Stimulated activated CD4-positive, alpha-beta T cell treated with anti-CD3 and anti-CD28 coated beads, Interleukin-15, amount 100 ng/mL, for 1 hour (primary cell): ENCODE measurements at places on chromosomes 11 and 22.

- no peak for DNase-seq
Observed at GRCh38 chr22:26527574-26528465, 15.5 kb upstream of the TFIP11 start.

DNA sequence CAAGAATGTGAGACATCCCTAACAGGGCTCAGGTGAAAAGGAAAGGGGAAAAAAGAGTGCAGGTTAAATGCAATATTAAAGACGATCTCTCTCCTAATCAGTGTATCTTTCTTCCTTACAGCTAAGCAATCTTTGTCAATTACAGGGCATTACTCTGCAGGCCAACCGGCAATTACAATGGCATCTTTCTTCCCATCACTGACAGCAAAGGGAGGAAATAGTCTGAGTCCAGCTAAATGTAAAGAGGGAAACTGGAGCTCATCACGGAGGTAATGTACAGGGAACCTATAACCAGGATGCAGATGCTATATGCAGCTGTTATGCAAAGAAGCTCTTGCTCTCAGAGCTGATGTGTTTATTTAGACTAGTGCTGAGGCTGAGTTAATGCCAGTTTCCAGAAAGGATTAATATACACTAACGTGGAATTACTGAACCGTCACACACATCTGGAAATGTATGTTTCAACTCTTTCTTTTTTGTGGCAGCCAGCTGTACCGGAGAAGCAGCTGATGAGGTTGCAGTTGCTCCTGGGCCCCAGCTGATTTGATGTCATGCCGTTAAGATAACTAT, 121.6 kb downstream of the KIRREL3 start:
- no peak for DNase-seq

DNA sequence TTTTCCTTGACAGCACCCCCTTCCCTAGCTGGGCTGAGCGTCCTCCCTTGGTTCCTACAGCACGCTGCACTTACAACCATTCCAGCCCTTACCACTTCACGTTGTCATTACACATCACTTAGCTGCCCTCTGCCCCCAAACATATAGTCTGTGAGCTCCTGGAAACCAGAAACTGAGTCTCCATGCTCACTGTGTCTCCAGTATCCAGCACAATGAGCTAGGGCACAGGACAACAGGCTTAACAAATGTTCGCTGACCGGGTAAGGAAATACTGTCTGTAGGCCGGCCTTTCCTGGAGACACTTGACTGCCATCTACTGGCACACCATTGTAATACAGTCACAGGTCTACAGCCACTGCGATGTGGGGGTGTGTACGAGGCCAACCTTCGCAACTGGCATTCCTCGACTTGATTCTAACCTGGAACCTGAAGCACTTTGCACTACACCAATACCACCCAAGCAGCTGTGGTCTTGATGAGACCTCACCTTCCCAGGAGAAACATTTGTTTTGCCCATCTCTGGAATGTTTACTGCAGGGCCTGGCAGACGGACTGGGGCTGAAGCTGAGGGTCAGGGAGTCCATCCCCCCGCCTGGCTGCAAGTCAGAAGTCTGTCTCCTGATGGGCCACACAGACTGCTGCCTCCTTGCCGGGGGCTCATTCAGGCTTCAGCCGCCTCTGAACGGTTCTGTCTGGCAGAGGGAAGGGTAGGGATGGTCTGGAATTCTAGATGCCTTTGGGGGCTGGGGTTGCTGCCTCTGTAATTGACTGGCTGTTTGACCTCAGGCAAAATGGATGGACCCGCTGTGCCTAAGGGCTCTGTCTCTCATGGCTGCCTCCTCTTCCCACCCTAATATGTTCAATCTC, 72.0 kb downstream of the SYN3 start:
- no peak for DNase-seq

- no peak for DNase-seq
Observed at GRCh38 chr11:4072668-4073285, 21.8 kb upstream of the RRM1 start.

DNA sequence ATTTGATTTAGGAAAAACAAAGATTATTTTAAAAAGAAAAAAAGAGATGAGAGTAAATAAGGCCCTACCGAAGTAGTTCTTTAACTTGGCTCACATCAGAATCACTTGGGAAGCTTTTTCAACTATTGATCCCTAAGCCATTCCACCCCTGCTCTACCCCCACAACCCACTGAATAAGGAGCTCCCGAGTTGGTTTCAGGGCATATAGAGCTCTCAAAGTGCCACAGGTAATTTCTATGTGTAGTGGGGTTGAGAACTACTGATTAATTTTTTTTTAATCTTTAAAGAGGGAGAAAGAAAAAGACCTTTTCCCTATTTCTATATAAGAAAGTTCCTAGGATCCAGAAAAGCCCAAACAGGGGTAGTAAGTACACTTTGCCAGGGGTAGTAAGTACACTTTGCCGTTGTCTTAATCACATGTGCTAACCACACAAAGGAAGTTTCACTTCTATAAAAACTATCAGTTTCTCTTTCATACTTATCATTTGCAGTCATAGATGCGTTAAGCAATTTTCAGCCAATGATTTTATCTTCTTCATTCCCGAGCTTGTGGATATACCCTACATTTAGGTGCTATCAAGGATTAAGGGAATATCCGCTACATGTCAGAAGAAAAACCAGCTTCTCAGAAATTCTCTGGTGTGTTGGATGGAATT, 108.4 kb upstream of the ZC3H12C start:
- no peak for DNase-seq
